ENCODE measurements at places on chromosomes 12 and 14.

GRCh38 chr12:118500299-118500698 is 123.9 kb downstream of the SUDS3 start:
- DNase-seq = no peak

DNA sequence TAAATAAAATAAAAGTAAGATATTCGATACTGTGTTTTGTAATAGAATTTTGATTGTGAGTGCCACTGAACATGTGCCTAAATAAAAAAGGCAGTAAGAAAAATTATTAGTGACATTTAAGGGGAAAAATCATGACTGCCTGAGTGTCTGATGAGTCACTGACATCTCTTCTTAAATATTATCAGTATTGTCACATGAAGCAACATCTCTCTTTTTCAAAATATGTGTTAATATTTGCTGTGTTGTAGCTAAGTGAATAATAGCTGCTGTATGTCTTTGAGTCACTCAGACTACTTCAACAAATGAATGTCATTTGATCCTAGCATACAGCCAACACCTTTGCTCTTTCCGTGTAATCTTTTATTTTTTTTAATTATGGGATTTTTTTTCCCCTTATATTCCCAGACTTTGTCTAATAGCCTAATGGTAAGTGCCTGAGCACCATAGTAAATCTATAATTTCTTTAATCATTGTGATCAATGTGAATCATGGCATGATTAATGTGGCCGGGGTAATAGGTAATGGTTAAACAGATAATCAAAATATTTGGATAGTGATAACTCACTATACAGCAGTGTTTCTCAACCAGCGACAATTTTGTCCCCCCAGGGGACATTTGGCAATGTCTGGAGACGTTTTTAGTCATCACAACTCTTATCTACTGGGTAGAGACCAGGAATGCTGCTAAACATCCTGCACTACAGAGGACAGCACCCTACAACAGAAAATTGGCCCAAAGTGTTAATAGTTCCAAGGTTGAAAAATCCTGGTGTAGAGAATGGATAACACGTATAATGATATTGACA is 11.7 kb upstream of the OTX2 start:
- DNase-seq = no peak

DNA sequence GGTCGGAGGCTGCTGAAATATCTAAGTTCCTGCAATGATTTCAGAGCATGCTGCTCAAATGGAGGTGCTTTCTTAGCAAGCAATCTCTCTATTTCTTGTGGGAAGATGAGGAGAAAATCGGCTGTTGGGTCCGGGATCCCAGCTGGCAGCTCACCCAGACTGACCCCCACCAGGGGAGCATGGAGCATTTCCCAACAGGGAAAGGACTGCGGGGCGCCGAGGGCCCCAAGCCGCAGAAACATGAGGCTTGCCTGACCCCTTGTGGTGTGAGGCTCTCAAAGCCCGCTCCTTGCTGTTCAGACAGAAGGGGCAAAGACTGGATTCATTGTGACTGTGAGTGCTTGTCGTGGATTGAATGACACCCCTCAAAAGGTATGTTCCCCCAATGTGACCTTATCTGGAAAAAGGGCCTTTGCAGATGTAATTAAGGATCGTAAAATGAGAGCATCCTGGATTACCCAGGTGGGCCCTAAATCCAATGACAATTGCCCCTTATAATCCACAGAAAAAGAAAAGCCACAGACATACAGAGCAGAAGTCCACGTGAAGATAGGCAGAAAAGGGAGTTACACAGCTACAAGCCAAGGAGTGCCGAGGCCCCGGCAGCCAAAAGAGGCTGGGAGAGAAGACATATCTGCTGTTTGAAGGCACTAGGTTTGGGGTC is 116.3 kb upstream of the VASH1 start:
- peak; percentile 47 for DNase-seq

DNA sequence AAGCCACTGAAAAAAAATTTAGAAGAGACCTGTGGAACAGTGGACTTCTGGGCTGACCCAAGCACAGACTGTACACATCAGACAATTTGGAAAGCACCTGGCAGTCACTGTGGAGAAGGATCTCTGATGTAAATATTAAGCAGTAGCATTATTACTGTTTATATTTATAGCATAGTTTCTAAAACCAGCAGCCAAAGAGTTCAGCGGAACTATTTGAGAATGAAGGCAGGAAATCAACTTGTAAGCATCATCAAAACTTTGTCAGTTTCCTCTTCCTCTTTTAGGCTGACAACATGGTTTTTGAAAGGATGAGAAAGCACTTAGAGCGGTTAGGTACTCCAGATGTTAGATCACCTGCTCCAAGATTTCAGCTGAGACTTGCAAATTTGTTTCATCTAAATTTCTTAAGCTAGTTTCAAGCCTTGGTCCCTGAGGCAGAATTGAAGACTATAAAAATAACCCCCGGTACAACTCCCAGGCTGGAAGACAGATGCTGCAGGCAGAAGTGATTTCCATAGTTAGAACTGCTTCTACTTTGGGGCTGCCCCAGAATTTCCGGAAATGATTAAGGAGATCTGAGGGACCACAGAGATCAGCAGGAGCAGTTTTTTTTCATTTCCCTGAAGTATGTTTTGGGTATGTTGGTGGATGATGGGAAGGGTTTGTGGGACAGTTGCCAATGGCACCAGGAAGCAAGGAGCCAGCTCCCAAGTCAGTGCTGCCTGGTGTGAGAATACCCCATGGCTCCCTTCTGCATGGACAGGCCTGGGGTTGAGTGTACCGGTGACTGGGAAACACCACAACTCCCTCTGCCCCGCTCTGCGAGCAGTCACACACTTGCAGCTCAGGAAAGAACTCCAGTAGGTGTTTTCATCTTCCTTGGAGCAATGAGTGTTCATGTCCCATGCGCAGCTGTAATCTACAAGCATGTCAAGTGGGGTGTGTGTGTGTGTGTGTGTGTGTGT is 354.5 kb downstream of the NUAK1 start:
- no peak for DNase-seq

DNA sequence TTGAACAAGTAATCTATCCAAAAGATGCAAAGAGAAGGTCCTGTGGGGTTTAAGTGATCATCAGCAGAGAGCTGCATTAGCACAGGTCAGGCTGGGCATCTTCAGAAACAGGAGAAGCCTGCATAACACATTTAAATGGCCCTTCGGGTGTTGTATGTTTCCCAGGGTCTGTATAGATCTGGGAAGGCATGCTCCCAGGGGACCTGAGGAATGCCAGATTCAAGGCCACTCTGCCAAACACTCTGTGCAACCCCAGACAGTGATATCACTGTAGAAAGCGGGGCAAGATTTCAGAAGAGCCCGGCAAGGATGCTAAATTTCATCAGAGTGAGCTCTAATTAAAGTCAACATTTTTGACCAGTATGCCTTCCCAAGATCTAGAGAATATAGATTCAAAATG is 92.9 kb downstream of the ARMH4 start:
- DNase-seq = no peak

- peak; percentile 64 for DNase-seq
These were observed 72.8 kb downstream of the GALNT4 start for GRCh38 chr12:89451841-89452251.

- no peak for DNase-seq
These were observed 1.2 kb downstream of the CCDC92 start for GRCh38 chr12:123971449-123971769.

Data from foreskin fibroblast (primary cell).